Activated CD8-positive, alpha-beta memory T cell treated with anti-CD3 and anti-CD28 coated beads, Interleukin-2, amount 10 ng/mL, durations not matched to agents 7 days and 5 days (primary cell): ENCODE measurements at places on chromosomes 7 and 10.

DNA sequence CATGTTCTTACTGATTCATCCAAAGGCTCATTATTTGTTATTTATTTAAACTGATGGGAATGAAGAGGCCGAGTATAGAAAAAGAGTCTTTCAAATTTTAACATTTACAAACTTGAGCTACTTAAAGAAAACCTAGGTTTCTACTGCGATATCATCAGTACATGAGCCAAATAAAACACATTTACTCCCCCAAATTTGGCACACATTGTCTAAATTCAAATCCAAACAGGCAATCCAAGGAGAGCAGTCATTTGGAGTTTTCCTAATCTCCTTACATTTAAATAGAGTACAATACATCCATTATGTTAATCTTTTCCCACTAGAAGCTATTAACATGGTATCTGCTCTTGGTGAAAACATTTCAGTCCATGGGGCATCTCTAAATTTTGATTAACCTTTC is 2.2 kb downstream of the NMT2 start:
- DNase-seq, result no peak

DNA sequence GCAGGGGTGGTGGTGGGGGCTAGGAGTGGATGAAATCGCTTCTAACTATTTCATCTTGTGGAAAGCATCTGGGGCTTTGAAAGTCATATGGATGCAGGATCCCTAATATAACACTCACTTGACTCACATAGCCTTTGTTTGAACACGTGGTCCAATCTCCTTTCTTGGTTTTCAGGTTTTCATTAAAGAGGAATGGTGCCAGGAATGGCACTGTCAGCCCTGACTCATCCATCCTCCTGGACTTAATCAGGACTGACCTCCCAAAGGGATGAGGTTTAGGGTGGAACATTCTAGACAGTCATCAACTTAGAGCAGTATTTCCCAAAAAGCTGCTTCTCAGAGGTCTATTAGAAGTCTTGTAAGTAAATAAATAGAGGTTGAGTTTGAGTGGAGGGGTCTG is 162.0 kb upstream of the PLXNA4 start:
- DNase-seq, result no peak

- DNase-seq, result no peak
These were observed 269.5 kb upstream of the SLC26A5 start for GRCh38 chr7:103715376-103716120.

DNA sequence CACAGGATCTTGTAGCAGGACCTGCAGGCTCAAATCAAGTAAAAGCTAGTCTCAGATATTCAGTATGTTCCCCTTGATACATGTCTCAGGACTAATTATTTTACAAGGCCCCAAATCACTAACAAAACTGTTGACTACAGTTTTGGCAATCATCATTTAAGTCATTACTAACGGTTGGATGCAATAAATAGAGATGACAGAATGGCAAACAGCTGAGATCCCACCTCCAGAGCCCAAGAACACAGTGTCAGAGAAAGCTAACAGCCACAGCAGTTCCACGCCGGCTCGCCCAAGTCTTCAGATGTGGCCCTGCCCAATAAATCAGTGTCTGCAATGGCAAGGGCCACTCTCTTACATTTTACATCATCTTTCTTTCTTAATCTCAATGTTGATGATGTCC is 87.6 kb downstream of the CTBP2 start:
- no peak for DNase-seq

GRCh38 chr7:150903606-150904005 is 51.3 kb downstream of the AOC1 start:
- DNase-seq, result no peak

- DNase-seq, result peak; percentile 95
These were observed at the start of gene PARP12 for GRCh38 chr7:140062528-140063299. TSS of gene PARP12 (minus strand) at chr7:140062951. CDS start at chr7:140062847, 104 bp downstream.

DNA sequence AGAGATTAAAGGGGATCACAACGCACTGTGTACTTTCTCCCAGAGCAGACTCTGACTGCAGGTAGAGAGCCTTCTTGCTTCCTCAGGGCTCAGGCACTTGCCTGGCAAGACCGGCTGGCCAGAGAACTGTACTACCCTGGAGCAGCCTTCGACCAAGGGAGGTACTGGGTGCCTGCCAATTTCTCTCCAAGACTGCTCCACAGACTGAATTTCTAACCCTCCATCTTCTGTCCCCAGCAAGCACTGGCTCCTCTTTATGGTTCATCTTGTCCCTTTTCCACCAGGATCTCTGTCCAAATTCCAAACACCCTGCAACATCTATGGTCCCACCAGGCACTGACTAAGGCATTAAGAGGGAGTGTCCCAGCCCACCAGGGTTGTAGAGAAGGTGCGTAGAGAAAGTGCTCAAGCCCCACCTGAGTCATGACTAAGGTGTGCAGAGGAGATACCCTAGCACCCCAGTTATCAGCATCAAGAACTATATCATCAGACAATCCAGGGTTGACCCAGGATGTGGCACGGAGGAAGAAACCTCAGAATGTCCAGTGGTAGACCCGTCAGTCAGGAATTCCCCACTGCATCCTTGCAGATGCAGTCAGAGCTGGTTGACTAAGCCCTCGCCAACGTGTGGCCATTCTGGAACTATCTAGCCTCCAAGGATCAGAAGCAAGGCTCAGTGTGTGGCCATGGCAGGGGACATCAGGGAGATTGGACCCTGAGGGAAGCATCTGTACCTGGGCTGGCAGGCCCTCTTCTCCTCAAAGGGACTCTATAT is 60.9 kb upstream of the CAMK2B start:
- peak; percentile 31 for DNase-seq

GRCh38 chr7:102983602-102984001 is 70.8 kb downstream of the LRRC17 start:
- no peak for DNase-seq

- DNase-seq, result no peak
These were observed 500.2 kb upstream of the GALNT17 start for GRCh38 chr7:70631718-70632117.
